ENCODE measurements at places on chromosomes 5 and 9.

DNA sequence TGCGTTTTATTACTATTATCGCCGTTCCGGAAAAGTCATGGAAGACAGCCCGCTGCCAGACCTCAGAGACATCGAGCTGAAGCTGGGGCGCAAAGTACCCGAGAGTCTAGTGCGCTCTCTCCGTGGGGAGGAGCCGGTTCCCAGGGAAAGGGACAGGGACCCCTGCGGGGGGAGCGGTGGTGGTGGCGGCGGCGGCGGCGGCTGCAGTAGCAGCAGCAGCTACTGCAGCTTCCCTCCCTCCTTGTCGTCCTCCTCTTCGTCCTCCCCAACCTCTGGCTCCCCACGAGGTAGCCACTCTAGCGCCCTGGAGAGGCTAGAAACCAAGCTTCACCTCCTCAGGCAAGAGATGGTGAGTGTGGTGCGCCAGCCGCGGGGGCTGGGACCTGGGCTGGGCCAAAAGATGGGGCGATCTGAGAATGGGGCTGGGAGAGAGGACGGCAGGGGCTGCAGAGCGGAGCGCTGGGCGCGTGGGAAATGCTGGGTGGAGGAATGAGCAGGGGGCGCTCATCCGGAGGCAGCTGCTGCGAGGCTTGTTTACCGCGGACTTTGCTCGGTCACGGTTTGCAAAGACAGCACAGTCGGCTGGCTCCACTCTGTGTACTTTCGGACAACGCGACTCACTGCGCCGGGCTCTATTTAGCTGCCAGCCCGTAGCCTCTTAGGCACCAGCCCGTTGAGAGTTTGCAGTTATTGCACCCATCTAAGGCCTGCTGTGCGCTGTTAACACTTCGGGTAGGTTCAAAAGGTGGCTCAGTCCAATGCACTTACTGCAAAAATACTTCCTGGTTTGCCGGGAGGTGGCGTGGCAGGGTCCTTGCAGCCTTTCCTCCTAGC lies 1.1 kb downstream of the LURAP1L start:
- DNase-seq, result peak; percentile 56

DNA sequence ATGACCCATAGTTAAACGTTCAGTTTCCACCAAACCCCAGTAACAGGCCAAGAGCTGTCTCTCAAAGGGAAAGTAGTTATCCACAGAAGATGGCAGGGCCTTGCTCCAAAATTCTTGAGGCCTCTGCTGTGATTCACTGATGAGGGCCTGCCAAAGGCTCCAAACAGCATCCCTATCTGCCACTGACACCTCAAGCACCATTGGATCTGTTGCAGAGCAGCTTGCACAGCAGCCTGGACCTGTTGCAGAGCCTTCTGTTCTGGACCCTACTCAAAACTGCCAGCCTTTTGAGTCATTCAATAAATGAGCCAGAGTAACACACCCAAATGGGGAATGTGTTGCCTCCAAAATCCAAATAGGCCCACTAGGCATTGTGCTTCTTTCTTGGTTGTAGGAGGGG lies 741.5 kb upstream of the RGMB start:
- no peak for DNase-seq

DNA sequence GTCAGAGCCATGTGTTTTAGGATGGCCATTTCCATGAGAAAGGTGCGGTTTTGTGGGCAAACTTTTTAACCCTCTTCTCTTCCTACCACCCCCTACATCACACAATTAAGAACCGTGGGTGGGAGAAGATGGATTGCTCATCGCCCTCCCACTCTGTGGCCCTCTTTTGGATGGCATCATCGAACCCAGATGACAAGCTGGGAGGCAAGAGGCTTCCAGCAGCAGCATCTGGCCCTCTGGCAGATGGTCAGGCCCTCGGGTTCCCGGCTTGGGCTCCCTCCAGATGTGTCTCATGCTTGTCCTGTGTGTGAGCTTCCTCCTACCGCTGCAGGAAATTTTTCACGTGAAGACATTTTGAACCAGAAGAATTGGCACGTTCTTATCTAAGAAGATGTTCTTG lies 199.9 kb downstream of the EBF1 start:
- DNase-seq, result no peak

DNA sequence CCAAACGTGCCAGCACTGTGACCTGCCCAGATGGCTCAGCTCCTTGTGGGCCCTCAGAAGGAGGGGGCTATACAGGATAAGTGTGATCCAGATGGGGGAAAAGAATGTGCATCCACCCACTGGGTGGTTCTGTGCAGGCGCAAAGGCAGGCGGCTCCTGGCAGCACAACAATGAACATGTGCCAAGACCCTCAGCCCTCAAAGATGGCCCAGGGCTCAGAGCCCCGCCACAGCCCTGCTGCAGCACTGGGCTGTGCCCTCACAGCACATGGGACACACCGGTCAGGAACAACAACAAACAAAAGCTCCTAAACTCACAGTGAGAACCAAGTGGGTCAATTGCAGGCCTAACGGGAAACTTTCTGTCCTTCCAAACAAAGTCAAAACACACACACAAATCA lies 4.7 kb downstream of the SEMA4D start:
- no peak for DNase-seq

DNA sequence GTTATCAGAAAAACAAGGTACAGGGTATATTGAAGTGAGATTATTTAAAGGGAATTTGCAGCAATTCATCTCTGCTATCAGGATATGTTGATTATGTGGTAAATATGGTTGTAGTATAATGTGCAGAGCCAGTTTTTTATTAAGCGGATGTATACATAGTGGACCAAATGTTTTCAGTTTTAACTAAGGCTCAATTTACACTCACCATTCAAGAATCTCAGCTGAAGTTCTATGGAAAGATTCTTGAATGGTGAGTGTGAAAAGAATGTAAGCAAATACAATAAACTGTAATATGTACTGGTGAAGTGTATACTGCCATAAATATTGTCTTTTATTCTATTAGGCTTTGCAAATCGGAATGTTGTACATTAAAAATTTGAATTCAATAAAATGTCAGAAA lies 895.9 kb upstream of the CDH10 start:
- no peak for DNase-seq

- DNase-seq, result peak; percentile 80
Observed at GRCh38 chr5:59525957-59526356, 367.6 kb downstream of the PDE4D start.

DNA sequence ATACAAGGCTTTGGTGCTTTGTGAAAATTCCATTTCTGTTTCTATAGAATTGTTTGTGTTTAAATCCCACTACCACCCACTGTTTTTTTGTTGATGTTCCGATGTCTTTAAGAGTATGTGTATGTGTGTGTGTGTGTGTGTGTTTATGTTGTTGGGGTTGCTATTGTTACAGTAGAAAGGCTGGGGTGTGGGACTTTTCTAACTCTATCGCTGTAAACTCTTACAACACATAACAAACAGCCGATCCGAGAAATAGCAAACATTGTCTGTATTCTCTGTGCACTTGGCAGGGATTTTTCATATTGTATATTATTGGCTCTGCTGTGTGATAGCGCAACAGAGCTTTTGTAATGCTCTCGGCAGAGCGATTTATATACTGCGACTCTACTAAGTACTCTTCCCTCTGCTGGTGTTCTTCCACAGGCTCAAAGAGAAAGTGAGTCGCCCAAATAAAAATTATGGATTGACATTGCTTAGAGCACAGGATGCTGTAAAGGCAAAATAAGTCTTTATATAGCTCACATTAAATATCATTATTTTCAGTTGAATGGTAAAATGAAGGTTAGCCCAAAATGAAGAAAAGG lies 492.2 kb upstream of the ARRDC3 start:
- peak; percentile 13 for DNase-seq

DNA sequence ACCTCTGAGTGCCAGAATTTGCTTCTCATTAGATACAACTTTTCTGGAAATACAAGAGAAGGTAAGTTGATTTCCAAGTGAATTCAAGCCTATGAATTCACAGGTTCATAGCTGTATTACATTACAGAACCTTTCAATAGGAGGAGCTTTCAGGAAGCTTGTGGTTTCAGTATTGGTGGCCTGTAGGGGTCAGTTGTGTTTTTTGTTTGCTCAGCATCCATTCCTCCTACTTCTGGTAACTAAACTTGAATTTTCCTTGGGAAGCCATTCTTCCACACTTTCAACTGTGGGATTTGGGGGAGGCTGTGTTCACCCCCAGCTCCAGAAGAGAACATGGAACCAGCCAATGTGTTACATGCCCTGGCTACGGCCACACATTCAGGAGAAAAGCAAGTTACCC lies 5.6 kb upstream of the CYSTM1 start:
- DNase-seq, result no peak

DNA sequence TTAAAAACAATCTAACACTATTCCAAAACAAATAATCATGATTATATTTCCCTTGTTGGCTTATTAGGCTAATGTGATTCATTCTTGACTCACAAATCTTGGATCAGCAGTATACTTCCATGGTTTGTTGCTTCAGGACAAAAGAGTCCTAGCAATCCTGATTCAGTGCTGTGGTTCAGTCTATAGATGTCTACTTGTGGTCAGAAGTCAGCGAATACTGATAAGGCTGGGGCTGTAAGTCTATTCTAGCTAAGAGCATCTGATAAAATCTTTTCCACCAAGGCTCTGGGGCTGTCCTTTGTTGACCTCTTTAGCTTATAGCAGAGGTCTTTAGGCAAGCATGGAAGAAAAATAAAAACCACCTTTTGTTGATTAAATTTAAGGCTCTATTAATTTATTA lies 4.4 kb upstream of the SMIM3 start:
- DNase-seq, result no peak

DNA sequence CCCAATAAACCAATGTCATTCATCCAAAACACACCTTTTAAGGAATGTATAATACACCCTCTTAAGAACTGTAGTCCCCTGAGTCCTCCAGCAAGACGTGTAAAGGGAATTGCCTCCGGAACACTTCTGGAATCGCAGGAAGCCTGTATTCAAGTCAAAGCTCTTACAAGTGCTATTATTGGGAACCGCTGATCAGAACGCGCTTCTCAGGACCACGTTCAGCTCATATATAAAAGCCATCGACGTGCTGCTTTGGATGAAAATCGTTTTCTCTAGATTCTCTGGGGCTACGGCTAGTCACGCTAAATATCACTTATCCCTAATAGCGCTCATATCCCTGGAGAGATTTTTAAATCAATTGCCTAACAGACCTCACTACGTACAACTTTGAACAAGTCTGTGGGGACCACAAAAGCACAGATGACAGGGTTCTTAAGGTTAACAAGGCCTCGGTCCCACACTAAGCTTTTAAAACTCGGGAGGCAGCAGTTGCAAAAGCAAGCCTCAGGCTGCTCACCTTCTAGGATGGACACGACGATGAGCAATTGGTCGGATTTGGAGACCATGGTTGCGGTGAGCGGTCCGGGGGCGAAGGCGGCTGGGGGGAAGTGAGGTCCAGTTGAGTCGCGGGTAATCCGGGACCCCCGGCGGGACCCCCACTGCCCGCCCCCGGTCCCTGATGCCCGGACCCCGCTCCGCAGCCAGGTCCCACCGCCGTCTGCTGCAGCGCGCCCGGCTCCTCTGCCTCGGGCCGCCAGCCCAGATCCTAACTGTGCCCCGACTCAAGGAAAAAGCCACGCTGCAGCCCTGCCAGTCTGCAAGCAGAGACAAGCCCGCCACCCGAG lies 548 bp downstream of the CEP120 start:
- no peak for DNase-seq

DNA sequence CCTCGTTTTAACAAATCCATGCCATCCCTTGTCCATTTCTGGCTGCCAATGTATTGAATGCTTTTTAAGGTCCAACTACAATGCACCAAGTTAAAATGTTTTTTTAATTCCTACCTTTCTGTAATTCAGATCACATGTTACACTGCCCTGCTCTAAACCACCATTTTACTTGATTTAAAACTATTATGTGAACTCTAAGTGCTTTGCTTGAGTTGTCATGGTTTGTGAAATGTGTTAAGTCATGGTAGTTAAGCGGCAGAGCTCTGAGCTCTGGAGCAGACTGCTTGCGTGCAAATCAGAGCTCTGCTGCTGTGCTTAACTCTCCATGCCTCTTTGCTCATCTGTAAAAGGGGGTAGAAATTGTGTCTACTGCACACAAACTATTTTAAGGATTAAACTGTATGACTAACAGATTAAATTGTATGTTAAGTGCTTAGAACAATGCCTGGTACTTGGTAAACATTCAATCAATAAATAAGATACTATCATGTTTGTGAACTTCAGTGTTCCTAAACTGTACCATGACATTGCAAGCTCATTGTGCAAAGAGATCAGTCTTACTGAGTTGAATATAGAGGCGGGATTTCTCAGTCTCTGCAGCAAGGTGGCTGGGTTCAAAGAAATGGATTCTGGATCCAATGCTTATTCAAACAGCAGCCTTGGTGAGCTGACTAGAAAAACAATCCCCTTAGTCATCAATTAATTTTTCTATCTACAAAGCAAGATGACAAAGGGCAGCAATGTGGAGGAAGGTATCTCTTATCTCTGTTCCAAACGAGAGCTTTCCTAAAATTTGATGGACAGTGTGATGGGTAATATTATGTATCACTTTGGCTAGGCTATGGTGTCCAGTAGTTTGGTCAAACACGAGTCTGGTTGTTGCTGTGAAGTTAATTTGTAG lies 16.1 kb upstream of the CMBL start:
- DNase-seq, result no peak

DNA sequence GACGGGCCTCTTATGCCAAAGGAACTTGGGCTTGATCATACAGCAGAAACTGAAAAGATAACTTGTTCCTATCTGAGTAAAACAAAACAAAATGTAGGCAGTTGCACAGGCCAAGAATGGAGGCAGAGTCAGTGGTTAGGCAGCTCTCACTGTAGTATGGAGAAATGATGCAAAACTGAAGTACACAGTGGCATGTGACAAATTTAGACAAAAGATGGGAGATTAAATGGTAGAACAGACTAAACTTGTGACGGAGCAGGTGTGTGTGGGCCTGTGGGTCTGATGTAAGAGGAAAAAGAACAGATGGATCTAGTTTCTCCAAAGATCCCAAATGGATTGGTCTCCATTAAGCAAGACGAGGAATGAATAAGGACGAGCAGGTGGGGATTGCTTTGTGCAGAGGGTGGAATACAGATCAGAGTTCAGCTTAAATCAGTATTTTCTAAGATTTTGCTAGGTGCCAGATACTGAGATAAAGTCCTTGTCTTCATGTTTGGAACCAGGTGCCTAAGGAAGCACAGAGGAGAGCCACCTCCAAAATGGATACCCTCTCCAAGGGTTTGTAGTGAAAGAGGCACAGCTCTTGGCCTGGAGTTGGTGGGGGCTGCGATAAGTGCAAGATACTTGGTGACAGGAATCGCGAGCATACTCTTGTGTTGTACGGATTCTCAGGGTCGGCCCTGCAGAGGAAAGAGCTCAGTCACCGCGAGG lies 722 bp upstream of the DCP2 start:
- no peak for DNase-seq

GRCh38 chr5:90558344-90559192 lies at the start of gene ADGRV1:
Gene ADGRV1, plus strand, starts transcription at chr5:90558797. Its CDS starts 99 bp downstream, at chr5:90558896.
- DNase-seq, result peak; percentile 13

GRCh38 chr9:98117984-98118639 lies 910 bp downstream of the TRIM14 start:
- no peak for DNase-seq

Data from brain pericyte (primary cell).